ENCODE measurements at places on chromosomes 1 and 21.
A peak's percentile ranks its signal among the peaks of the same experiment; 100 is the strongest.

DNA sequence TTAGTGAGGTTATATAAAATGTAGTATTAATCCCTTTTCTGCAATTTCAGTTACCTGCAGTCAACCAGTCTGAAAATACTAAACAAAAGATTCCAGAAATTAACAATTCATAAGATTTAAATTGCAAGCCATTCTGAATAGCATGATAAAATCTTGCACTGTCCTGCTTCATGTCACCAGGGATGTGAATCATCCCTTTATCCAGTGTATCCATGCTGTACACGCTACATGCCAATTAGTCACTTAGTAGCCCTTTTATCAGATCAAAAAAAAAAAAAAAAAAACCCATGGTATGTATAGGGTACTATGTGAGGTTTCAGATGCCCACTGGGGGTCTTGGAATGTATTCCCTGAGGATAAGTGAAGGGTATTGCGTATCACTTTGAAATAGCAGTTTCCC lies 191.3 kb upstream of the HP1BP3 start:
- no peak for DNase-seq

GRCh38 chr1:35544976-35545375 lies 12.2 kb downstream of the KIAA0319L start:
- DNase-seq, result peak; percentile 70

GRCh38 chr1:31707711-31708110 lies 3.9 kb upstream of the COL16A1 start:
- DNase-seq, result no peak

DNA sequence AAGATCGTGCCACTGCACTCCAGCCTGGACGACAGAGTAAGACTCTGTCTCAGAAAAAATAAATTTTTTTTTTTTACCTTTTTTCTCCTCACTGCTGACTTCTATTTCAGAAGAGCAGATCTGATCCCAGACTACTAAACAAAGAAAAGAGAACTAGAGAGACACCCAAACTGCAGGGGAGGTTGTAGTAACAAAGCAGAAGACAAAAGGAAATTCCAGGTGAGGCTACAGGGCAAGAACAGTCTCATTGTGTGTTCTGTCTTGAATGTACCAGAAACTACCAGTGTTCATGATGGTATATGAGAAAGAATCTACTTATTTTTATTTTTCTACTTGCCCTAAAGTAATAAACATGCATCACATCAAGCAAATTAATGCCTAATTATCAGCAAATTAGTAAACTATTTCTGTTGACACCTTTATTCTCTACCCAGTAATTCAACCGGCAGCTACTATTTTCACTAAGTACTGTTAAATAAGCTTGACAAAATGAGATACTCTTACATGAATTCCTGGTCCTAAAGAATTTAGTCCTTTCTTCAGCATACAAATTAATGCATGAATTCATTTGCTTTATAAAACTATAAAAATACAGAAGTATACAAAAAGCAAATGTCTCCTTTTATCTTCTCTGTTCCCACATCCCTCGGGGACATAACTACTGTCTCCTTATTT lies 40.6 kb downstream of the ARID4B start:
- no peak for DNase-seq

DNA sequence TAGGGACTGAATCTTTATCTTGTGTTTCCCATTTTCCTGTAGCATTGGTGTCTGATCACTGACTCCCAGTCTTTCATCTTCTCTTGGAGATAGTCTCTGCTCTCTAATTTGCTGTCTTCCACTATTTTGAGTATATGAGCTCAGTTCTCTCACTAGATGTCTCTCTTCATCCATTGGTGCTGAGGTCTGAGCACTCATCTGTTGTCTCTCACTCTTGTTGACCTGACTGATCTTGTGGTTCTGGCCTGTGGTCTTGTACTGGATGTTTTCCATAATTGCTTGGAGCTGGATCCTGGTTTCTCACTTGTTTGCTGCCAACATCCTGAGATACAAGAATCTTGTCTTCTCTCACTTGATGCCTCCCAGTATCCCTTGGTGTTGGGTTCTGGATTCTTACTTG lies 25.1 kb upstream of the S100A11 start:
- DNase-seq, result no peak

DNA sequence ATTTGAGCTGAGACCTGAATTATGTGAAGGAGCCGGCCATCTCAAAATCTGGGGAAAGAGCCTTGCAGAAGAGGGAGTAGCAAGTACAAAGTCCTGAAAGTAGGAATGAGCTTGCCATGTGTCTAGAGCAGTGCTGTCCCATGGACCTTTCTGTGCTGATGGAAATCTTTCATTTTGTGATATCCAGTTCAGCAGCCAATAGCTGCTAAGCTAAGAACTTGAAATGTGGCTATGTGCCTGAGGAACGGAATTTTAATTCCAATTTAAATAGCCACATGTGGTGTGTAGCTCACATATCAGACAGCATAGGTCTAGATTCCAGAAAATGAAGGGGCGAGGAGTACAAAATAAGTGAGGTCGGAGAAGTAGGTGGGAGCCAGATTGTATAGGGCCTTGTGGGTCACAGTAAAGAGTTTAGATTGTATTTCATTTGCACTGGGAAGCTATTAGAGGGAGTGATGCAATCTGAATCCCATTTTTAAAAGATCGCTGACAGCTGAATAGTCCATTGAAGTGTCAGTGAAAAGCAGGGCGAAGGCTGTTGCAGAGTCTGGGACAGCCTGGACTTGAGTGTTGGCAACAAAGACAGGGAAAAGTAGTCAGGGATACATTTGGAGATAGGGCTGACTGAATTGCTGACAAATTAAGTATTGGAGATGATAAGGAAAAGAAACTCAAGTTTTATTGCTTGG lies 80.3 kb downstream of the TMEM200B start:
- DNase-seq, result no peak

- no peak for DNase-seq
Observed at GRCh38 chr1:64215576-64215975, 12.2 kb downstream of the UBE2U start.

- no peak for DNase-seq
Observed at GRCh38 chr1:88175120-88175630, 508.9 kb upstream of the PKN2 start.

DNA sequence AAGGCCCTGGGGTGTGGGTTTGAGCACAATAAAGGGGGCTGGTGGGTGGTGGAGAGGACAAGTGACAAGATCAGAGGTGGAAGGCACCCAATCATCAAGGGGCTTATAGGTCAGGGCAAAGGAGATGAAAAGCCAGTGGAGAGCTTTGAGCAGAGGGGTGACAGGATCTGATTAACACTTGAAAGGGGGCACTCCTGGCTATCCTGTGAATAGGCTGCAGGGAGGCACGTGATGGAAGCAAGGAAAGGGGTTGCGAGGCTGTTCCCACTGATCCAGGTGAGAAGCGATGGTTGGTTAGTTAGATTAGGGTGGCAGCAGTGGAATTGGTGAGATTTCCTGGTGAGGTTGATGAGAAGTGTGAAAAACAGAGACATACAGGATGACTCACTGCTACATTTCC lies 80.6 kb downstream of the WLS start:
- DNase-seq, result no peak

- no peak for DNase-seq
Observed at GRCh38 chr1:36124404-36125128, 456 bp downstream of the COL8A2 start.

DNA sequence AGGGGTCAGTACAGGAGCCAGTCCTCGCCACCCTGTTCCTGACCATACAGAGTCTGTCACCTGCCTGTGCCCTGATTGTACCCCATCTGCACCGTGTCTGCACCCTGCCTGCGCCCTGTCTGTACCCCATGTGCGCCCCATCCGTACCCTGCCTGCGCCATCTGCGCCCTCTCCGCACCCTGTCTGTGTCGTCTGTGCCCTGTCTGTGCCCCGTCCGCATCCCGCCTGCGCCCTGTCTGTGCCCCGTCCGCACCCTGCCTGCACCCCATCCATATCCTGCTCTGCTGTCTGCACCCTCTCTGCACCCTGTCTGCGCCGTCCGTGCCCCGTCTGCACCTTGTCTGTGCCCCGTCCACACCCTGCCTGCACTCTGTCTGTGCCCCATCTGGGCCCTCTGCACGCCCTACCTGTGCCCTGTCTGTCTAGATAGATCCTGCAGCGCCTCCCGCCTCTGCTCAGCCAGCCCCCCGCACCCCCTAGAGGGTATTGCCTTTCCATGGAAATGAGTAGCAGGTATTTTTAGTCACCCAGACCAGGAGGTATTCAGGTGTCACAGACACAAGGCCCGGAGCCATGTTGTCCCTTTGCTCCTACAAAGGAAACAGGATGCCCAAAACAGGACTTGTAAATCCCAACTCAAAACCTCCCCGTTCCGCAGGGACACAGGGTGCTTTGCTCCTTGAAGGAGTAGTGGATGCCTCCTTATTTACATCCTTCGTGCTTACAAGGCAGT lies 7.7 kb upstream of the NPHP4 start:
- no peak for DNase-seq

DNA sequence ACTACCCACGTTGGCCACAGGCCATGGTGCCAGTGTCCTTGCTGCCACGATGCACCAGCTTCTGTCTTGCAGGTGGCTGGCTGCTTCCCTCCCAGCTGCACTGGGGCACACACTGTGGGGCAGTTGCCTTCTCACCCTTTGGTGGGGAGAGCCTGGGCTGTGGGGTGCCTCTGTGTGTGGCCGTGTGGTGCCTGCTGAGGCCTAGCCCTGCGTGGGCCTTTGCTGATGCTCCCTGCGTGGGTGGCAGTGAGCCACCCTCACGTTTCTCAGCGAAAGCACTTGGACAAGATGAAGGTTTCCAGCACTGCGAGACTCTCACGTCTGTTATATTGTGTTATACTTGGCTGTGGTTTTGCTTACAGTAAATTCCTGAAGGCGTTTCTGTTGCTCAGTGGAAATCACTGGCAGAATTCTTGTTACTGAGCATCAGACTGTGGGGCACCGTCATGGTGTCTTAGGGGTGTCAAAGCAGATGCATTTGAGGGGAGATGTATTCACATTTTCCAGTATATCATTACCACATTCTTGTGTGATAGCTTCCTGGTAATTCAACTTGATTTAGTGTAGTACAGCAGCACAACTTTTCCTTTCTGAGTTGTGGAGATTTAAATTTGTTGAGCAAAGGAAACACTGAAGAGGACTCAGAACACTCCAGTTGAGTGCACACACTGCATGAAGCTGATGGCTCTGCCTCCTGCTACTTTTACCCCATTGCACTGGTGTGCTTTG lies 124.7 kb downstream of the PCBP3 start:
- no peak for DNase-seq

GRCh38 chr1:200262326-200262965 lies 147.4 kb downstream of the ZNF281 start:
- no peak for DNase-seq

DNA sequence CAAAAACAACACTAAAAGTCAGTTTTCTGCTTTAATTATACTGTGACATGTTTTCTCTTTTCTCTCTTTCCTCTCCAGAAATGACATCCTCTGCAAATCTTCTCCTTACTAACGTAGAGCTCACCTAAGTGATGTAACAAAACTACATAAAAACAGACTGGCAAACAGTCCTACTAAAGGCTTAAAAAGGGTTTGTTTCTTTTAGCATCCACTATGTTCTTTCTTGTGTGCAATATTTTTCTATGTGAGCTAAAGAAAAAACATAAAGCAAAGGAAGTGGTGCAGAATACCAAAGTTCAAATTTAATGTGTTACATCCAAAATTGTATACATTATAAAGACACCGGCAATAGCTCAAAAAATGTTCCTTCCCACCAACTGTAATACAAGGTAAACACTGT lies 14.5 kb downstream of the USP24 start:
- DNase-seq, result no peak

- DNase-seq, result no peak
Observed at GRCh38 chr1:52032785-52033131, 852 bp downstream of the KTI12 start.

GRCh38 chr21:35222541-35222941 lies 173.4 kb upstream of the RUNX1 start:
- peak; percentile 17 for DNase-seq

- DNase-seq, result no peak
Observed at GRCh38 chr21:44766014-44766817, 35.4 kb downstream of the UBE2G2 start.

- no peak for DNase-seq
Observed at GRCh38 chr1:212683357-212683722, 16.3 kb downstream of the BATF3 start.

DNA sequence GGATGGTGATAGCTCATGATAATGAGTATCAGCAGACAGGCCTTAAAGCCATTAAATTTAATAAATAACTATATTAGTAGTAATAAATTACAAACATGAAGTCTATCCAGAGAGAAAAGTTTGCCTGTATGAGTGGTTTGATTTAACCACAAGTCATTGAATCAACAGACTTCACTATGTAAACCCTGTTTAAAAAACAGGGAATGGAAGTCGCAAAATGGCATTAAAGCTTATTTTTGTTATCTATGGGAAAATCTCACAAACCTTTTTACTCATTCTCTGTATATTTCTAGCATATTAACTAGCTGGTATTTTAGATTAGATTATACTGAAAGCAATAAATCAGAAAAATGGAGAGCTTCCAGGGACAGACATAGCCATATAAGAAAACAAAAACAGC lies 45.3 kb downstream of the SASS6 start:
- no peak for DNase-seq

DNA sequence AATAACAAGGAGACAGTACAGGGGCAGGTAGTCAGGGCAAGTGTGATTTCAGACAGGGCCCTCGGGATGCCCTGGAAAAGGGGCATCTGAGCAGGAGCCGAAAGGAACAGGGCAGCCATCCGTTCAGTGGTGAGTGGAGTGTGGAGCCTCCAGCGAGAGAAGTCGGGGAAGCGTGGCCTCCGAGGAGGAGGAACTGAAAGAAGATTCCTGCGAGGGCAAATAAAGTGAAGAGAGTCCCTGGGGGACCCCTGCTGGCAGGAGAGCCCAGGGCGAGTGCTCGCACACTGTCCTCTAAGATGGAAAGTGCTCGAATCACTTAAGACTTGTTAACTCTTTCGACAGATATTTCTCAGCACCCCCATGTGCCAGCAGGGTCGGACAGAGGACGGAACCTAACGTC lies 3.5 kb upstream of the UTS2 start:
- peak; percentile 5 for DNase-seq

DNA sequence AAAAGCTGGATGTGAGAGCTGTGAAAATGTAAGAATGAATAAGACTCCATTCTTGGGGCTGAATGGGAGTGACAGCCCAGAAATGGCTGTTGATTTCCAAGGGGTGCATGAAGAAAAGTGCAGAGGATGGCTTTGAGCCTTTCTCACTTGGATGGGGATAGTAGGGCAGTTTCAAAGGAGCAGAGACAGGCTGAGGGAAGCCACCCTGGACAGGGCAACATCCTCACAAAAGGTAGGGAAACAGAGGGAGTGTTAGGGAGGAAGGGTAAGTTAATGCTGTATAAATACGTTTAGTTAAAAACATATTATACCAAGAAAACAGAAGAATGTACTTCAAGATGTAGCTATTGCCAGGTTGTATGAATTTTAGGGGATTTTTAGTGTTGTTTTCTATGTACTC lies 38.1 kb downstream of the GADD45A start:
- DNase-seq, result no peak

GRCh38 chr21:37341254-37341960 lies 25.2 kb upstream of the DYRK1A start:
- DNase-seq, result no peak

DNA sequence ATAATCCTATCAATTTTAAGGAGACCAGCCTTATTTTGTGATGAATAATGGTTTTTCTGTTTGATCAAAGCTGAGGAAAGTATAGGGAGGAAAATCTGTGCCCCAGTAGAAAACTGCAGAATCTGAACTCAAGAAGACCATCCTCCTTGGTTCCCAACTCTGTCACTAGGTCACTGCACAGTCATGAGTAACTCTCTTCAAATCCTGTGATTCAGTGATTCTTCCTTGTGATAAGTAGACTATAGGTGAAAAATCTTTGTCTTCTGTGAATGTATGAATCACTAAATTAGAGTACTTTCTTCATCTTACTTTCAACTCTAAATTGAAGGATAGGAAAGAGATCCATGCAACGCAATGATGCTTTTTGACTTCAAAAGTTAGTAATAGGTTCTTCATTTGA lies 13.3 kb upstream of the OR2L5 start:
- DNase-seq, result no peak

GRCh38 chr1:163565166-163565565 lies 243.4 kb downstream of the NUF2 start:
- DNase-seq, result no peak
